CD4-positive, alpha-beta T cell treated with Interleukin-10 for 1 hour (primary cell): ENCODE measurements at places on chromosomes 3 and 15.
A peak's percentile ranks its signal among the peaks of the same experiment; 100 is the strongest.

GRCh38 chr3:141227752-141228151 lies 3.9 kb upstream of the PXYLP1 start:
- DNase-seq: no peak

DNA sequence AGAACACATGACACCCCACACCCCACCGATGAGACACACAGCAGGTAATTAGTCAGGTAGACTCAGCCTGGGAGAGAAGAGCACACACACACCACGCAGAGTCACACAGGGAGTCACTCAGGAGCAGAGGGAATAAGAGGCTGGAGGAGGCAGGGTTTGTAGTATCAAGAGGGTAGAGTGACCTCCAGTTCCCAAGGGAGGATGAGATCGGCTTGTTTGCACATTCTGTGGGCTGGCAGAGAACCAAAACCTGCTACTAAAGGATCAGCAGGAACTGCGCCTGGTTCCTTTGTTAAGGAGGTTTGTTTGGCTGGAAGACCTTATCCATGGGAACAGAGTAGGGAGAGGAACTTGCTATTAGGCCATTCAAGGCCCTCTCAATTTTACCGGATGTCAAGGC lies 281.4 kb upstream of the SLCO3A1 start:
- no peak for DNase-seq

DNA sequence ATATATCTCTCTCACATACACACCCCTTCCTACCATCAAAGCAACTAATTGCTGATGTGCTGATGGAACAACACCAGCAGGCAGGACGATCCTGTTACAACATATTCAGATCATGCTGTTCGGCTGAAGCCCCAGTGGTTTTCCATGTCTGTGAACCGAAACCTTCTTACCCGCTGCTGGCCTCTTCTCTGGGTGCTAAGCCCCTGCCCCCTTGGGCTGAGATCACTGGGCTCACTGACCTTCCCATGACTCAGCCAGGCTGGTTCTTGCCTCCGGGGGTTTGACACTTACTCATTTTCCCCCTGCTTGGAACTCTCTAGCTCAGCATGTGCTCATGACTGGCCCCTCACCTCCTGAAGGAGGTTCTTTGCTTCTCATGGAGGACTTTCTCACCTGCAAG lies 122.0 kb upstream of the RGMA start:
- no peak for DNase-seq

DNA sequence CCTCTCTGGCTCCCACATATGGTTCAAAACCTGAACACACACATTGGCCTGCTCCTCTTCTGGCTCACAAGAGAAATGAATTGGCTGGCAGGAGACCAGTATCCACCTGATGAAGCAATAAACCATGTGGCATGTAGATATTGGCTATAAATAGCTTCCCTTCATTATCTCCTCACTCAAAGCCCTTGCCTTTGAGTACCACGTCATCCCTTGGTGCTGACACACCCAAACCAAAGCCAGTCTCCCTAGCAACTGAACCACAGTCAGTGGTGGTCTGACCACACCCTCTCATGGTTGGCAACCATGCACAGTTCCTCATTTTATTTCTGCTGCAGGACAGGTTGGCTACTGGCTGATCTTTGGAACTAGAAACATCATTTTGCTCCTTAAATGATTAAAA lies 98.8 kb downstream of the ZNF621 start:
- DNase-seq: peak; percentile 49

- no peak for DNase-seq
Observed at GRCh38 chr3:134625885-134626741, 24.7 kb downstream of the KY start.
